NCI-H774 (cell line): ENCODE measurements at places on chromosomes 16 and 17.

DNA sequence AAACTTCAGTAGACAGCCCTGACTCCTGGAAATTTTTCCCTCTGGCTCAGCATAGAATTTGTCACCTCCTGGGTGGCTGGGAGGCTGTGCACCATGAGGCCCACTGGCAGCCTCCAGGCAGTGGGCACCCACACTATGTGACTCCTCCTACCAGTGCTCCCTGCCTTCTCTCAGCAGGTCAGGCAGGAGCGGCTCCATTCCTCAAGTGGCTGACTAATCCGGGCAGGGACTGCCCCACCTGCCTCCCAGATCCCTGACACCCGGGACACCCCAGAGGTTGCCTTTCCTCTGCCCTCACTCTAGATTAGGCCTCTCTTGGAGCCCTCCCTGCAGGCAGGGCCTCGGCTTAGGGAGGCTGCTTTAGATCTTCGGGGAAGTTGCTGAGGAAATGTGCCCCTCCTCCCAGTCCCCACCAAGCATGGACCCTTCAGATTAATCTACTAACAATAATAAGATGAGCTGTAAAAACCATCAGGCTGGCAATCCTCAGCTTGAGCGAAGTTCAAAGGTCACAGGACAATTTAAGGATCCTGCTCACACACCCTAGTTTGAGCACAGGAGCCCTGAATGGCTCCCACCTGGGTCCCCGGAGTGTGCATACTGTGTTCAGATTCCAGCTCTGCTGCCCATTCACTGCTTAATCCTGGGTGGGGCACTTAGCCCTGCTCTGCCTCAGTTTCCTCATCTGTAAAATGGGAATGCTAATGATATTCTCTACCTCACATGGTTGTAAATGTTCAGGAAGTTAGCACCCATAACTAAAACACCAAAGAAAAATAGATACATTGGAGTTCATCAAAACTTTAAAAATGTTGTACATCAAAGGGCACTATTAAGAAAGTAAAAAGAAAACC, 10.0 kb upstream of the MYCBPAP start:
- no peak for DNase-seq

DNA sequence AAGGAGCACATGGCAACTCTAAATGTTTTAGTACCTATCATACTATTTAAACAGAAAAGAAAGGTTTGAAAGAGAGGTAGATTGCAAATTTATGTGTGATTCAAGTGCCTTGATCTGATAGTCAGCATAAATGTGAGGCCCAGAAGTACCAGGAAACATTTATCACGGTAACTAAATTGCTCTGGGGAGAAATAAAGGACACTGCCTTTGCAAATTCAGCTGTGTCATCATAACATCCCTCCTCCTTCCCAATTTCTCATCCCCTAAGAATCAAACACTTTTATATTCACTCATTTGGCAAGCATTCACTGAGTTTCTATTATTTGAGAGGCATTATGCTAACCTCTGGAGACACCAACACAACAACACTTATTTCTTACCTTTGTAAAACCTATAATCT, 563.4 kb upstream of the CA10 start:
- no peak for DNase-seq

GRCh38 chr16:88923450-88923849, 53.6 kb downstream of the CBFA2T3 start:
- DNase-seq = no peak

DNA sequence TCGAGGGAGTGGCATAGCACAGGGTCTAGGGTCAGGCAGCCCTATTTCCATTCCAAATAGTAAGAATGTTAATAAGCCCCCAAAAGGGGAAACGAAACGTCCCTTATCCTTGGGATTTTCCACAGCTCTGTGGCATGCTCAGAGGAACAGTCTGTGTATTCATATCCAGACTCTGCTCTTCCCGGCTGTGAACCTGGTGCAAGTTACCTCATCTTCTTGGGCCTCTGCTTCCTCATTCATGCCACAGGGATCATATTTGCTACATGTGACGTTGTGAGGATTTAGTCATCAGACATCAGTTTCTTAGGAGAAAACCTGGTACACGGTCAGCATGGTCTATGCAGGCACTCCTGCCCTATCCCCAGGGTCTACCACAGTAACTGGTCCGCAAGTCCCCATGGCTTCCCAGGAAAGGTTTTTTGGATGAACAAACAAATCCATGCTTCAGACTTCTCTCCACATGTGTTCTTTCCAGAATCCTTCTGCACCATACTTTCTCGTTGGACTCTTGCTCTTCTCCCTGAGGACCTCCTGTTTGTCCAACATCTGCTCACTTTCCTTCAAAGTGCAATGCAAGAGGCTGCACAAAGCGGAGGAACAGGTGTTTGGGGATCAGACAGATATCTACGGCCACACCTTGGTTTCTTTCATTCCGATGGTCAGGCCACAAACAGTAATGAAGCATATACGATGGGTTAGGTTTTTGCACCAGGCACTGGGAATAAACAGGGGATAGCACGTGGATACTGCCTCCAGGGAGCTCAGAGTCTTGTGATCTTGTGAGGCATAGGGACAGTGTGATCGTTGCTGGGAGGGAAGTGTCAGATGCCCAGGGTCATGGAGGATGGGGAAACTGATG, 17.7 kb downstream of the GLP2R start:
- DNase-seq = no peak
